ENCODE measurements at places on chromosomes 5 and 9.

DNA sequence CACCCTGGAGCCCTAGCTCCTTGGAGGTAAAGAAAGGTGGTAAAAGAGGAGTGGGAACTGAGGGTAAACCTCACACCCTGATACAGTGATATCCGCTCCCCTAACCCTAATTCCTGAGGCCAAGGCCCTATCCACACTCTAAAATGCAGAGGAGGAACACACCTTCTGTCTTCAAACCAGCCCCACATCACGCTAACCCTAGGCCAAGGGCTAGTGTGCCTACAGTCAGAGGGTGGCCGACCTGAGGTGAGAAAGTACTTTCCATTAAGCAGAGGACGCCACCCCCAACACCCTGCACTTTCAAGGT lies 590 bp downstream of the HDAC3 start:
- no peak for DNase-seq

GRCh38 chr9:127184641-127185040 lies 62.2 kb upstream of the ANGPTL2 start:
- DNase-seq: no peak

- DNase-seq: no peak
Observed at GRCh38 chr9:22009506-22009867, 382 bp upstream of the CDKN2B start.

- peak; percentile 74 for DNase-seq
Observed at GRCh38 chr9:129610473-129611306, 10.2 kb downstream of the C9orf50 start.

DNA sequence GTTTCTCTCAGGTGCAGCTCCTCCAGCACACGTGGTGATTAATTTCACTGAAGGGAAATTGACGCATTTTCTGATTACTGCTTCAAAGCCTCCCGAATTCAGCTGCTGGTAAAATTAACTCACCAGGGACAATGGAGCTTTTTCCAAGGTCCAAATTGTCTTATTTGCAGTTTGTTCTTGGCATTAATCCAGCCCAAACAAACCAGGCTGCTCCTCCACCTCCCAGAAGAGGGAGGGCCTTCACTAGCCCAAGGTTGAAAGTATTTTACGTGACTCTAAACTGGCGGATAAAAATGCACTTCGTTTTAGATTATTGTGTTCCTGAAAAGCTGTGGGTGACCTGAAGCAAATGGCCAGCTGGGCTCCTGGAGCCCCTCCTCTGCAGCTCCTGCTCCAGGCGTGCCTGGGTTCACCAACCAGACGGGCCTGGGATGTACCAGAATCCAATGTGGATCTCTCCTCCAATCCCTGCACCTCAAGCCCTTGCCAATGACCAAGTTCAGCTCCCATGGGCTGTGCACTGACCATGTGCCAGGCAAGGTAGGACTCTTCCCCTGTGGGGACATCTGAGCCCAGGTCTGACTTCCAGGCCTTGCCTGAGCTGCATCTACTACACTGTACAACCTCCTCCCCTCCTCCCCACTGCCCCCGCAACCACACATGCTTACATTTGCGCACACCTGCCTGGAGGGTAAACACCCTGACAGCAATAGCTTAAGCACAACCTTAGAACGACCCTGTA lies 193.4 kb downstream of the CDK5RAP2 start:
- no peak for DNase-seq

DNA sequence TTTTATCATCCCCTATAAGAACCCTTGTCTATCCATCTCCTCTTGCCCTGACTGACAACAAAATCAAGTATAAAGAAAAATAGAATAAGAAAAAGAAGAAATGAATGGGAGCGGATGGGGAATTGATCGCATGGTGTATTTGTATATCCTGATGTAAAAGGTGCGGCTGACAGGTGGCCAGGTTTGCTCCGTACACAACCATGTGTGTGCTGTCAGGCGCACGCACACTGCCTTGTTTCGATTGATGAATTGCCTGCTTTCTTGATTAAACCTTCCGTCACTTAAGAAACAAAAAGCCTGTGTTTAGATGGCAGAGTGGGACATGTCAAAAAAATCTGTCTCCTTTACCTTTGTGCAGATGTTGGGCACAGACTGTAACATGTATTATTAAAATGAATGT lies 102.6 kb downstream of the MVB12B start:
- DNase-seq: no peak

DNA sequence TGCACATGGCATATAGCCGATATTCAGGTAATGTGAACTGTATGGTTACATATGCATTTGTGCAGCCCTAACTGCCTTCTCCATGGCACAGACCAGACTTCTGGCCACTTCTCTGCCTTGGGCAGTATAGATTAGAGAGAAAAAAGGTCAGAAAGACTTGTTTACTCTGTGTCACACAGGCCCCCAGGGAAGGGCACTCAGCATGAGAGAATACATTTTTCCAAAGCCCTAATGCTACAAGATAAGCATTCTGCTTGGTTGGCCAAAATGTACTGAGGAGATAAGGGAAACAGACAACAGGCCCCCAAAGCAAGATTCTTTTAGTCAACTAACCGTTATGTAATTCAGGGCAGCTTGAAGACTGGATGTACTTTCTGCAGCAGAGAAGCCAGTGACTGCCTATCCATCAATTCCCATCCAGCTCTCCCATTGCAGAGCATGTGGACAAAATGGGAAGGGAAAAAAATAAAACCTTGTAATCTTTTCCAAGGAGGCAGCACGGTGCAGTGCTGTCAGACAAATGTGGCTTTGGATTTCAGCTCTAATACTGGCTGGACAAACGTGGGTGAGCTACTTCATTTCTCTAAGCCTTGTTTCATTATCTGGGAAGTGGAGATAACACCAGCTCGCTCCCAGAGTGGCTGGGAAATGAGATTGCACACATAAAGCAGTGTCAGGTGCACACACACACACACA lies 205.9 kb downstream of the NSG2 start:
- no peak for DNase-seq

DNA sequence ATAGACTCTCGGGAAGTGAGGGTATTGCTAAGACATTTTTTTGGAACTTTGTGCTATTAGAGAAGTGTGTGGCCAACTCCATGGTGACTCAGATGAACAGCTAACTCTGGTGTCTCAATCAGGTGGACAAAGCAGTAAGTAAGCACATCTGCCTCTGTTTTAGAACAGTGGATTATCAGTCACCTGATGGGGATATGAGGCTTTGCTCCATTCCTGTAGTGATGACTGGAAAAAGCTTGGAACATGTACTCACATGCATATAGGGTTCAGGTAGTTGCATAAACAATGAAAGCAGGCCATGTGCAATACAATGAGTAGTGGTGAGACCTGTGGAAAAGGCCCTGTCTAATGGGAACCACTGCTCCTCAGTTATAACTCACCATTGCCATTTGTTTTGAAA lies 168.2 kb upstream of the FBN2 start:
- DNase-seq: no peak

DNA sequence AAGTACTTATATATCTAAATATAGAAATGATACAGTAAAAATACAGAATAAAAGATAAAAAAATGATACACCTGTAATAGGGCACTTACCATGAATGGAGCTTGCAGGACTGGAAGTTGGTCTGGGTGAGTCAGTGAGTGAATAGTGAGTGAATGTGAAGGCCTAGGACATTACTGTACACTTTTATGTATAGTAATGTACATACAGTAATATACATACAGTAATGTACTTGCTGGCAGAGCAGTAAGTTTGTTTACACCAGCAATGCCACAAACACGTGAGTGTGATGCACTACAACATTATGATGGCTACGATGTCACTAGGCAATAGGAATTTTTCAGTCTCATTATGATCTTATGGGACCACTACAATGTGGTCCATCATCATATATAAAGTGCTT lies 34.2 kb downstream of the SUSD1 start:
- DNase-seq: no peak

- no peak for DNase-seq
Observed at GRCh38 chr5:177327539-177328522, 16.1 kb upstream of the MXD3 start.

DNA sequence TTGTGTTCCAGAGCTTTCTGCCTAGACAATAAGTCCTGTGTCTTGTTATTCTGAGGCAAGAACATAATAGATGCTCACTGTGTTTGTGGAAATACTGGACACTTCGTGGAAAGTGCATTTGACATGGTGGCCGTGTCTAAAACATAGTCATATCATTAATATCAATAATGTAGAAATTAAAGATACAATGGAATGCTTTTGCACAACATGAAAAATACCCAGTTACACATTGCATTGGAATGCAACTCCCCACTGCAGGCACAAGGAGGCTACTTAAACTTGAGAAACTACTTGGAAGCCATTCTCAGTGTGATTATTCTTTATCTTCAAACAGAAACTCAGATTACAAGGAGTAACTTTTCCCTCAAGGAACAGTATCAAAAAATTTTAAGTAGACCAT lies 145.3 kb upstream of the ZNF462 start:
- DNase-seq: no peak

DNA sequence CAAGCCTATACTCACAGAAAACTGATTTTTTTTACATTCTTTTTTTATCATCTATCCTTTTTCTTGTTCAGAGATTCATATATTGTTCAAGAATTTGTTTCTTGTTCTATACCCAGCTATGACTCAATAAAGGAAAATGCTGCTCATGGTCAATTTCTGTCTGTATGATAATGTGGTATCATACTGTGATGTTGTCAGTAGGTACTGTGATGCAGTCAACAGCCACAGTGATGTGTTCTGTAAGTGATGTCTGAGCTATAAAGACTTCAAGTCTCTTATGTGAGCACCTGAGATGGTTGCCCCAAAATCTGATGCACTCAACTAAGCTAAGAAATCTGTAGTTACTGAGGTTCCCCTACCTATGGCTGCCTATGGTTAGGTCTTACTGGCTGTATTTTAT lies 294.2 kb upstream of the GRIN3A start:
- no peak for DNase-seq

- DNase-seq: no peak
Observed at GRCh38 chr9:115090486-115090885, 27.5 kb downstream of the TNC start.

DNA sequence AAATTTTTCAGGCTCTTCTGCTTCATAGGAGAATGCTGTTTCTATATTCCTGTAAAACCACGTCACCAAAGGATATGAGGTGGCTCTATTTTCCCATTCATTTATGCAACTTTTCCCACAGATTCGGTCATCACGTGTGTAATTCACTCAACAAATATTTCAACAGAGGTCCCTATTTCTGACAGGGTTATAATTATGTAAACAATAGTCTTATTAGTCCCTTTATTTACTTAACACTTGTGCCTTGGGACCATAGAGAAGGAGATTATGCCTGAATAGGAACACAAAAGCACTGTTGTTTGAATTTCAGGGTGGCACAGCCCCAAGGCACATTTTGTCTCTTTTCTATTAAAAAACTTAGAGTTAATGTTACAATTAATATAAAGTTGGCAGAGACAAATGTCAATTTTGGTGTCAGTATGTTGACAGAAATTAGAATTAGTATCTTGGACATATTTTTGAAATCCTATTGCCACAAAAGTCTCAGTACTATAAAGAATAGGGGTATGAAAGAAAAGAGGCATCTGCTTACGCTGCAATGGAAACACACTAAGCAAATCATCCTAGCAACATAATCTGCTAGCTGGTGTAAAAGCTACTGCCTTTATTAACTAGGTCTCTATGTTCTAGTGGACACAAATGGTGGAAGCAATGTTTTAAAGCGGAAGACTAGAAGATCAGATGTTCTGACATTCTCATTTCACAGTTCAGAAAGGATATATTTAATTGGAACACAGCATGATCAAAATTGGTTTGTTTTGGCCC lies 229.1 kb upstream of the TBCA start:
- DNase-seq: no peak

DNA sequence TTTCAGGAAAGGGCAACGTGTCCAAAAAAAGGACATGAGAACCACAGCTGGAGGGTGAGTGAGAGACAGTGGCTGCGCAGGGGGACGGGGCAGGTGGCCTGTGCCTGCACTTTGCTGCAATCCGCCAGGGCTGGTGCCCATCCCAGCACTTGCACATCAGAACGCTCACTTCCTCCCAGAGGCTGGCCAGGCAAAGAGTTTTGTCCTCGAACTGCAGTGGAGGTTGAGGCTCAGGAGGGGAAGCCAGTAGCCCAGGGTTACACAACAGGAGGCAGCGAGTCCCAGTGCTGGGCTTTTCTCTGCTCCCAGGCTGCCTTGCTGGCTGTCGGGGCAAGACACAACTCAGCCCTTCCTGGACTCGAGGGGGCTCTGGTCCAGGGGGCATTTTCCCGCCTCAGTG lies 33.1 kb downstream of the CRB2 start:
- DNase-seq: no peak

GRCh38 chr5:160269017-160269416 lies 39.7 kb downstream of the FABP6 start:
- DNase-seq: no peak

DNA sequence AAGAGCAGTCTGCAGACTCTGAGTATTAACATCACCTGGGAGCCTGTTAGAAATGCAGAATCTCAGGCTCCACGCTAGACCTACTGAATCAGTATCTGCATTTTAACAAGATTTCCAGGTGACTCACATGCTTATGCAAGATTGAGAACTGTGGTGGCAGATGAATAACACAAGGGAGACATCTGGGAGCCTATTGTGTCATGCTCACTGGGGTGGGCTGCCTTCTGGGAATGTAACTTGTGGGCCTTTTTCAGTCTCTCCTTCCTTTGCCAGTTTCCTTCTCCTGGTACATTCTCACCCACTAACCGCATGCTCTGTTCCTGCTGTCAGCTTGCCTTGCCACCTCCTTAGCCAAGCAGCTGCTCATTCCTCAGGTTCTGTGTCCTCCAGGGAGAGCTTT lies 176.6 kb upstream of the C9orf72 start:
- DNase-seq: no peak

GRCh38 chr9:96139592-96140295 lies 162.2 kb downstream of the HSD17B3 start:
- DNase-seq: no peak

DNA sequence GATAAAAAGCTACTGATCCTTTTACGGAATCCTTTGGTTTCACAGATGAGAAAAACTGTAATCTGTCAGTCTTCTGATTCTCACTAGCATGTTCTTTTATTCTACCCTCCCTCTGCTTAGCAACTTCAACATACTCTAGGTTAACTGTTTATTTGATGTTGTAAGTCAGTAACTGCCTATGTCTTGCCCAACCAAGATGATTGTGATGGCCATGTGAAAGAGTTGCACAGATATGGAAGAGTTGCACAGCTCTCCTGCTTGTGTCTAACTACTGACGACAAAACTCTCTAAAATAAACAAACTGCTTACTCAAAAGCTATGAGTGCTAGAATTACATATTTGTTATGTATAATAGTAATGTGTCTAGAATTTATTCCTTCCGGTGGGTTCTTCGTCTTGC lies 227.3 kb upstream of the DAB2 start:
- DNase-seq: no peak

- DNase-seq: no peak
Observed at GRCh38 chr9:70811638-70812037, 309.8 kb downstream of the TRPM3 start.

Data from stimulated activated CD4-positive, alpha-beta T cell treated with anti-CD3 and anti-CD28 coated beads, Interleukin-4, amount 100 ng/mL, for 24 hours (primary cell).